ENCODE measurements at places on chromosomes 16 and 17.

DNA sequence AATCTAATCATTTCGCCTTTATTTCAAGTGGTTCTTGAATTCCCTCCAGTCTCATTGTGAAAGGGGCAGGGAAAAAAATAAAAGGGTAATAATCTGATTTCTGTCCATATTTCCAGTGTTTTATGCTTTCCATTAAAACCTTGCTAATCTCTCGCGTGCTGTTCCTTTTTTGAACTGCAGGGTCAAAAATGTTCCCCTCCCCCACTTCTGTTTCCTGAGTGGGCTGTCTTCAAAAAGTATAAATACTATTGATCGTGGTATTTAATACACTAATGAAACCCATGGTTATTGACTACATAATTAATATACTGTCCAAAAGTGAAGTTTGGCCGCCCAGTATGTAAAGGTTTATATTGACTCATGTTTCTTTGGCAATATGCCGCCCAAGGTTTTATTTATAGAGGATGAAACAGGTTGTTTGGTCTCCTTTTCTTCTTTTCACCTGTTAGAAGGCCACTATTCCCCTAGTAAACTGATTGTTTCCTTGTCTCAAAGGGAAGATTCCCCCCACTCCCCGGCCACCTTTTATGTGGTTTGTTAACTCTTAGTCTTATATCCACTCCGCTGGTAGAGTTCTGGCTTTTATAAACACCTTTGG, 69.7 kb downstream of the RPA1 start:
- no peak for DNase-seq

- no peak for DNase-seq
Measured at GRCh38 chr16:2705351-2705750, 14.7 kb downstream of the PRSS27 start.

DNA sequence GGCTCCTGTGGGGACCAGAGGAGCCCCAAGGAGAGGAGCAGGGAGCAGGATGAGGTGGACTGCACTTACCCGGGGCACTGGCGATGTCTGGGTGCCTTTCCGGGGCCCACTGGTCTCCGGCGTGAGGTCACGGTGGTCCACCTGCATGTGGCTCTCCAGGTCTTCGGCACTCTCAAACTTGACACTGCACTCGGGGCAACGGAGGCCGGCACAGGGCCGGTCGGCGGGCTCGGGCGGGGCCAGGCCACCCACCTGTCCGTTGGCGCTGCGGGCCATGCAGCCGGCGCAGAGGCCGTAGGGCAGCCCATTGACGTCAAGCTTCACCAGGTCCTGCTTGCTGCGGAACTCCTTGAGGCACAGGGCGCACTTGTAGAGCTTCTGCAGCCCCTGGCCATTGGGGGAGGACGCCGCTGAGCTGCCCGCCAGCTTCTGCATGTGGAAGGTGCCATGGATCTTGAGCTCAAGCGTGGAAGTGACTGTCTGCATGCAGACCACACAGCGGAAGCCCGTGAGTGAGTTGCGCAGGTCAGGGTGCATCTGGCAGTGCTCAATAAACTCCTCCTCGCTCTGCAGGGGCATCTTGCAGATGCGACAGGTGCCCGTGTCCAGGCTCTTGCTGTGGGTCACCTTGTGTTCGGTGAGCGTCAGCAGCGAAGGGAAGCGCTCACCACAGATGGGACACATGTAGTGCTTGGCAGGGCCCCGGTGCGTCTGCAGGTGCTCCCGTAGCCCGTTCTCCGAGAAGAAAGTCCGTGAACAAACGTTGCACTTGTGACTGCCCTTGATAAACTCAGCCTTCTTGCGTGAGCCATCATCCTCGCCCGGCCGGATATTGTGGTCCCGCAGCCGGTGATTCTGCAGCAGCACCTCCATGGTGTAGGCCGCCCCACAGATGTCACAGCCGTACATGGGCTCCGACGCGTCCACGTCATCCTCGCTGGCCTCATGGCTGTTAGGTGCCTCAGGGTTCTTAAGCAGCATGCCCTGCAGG, 220.0 kb downstream of the ZNF423 start:
- no peak for DNase-seq

- DNase-seq, result no peak
Measured at GRCh38 chr16:732936-733335, 6.0 kb downstream of the HAGHL start.

DNA sequence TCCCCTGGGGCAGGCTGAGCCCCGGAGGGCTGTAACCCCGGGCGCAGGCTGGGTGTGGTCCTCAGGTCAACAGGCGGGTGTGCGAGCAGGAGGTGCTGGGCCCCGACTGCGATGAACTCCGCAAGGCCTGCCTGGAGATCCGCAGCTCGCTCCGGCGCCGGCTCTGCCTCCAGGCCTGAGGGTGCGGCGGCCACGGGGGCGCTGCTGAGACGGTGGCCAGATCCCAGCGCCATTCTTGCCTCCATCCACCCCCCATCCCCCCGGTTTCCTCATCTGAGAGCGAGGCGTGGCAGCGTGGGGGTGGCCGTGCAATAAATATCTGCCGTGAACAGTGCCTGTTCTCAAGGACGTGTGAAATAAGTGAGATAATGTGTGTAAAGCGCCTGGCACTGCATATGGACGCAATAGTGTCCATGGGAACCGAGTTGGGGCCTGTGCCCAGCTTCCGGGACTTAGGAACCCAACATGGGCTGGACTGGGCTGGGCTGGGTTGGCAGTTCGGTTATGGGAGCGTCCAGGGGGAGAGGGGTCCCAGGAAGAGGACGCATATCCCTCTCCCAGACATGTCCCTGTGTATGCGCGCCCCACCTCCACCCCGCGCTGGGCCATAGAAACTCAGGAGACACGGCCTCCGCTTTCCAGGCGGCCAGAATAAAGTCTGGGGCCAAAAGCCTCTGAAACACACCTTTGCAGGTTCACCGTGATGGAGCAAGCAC, 15.0 kb downstream of the ZNF213 start:
- no peak for DNase-seq

DNA sequence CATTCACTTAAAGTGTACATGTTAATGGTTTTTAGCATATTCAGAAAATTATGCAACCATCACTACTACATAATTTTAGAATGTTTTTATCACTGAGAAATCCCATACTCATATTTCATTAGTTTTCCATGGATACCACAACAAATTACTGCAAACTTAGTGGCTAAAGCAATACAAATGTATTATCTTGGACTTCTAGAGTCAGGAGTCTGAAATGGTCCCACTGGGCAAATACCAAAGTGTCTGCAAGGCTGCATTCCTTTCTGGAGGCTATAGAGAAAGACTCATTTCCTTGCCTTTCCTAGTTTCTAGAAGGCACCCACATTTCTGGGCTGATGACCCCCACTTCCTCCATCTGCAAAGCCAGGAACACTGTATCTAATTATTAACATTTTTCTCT, 16.9 kb upstream of the GNAO1 start:
- DNase-seq, result no peak

- DNase-seq, result no peak
Measured at GRCh38 chr17:31393749-31394146, 2.3 kb downstream of the RAB11FIP4 start.

DNA sequence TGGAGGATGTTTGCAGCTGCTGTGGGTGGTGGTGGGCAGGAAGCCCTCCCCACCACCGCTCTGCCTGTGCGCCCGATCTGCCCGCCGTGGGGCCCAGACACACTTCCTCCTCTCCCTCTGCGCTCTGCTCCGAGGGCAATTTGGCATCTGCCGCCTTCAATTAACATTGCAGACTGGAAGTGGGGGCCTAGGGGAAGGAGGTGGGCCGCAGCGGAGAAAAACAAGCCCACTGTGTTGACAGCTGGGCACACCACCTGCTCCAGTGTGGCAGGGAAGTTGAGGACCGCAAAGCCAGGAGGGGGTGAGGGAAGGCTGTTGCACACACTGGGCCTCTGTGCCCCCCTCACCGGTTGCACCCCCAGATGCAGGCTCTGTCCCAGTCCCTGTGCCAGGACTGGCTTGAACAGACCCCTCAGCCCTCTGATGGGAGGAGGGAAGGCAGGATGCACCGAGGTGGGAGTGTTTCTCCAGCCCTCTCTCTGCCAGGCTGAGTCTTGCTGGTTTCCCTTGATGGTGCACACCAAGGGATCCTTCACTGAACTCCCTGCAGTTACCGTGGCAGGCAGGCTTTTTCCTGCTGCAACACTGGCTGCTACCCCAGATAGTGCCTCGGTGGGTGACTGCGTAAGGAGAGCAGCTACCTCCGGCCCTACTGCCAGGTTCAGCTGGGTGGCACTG, 72.8 kb upstream of the MED9 start:
- peak; percentile 25 for DNase-seq

DNA sequence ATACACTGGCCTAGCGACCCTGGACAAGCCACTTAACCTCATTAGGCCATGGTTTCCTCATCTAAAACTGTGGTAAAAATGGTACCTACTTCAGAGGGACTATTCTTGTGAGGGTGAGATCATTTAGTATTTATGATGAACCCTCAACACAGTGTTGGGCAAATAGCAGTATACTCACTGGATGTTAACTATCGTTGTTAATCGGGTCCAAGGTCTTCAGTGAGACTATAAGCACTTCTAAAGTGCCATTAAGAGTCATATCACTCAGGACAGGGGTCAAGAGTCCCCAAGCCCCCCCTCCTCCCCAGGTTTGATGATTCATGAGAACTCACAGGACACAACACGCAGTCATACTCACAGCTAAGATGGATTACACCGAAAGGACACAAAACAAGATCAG, 11.0 kb downstream of the TK2 start:
- no peak for DNase-seq

DNA sequence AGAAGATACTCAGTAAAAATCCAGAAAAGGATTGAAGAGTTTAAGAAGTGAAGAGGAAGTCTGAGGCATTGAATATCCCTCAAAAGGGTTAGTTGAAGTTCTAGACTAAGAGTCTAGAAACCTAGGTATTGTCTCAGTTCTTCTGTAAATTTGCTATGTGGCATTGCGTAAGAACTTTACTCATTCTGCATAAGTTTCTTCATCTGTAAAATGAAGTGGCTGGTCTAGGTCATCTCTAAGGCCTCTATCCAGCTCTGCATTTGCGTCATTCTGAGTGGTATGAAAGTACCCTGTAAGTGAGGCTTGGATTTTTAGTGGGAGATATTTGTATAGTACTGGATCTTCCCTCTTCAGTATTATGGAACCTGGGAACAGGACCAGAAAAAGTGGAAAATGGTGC, 130.2 kb downstream of the MYO1D start:
- no peak for DNase-seq

DNA sequence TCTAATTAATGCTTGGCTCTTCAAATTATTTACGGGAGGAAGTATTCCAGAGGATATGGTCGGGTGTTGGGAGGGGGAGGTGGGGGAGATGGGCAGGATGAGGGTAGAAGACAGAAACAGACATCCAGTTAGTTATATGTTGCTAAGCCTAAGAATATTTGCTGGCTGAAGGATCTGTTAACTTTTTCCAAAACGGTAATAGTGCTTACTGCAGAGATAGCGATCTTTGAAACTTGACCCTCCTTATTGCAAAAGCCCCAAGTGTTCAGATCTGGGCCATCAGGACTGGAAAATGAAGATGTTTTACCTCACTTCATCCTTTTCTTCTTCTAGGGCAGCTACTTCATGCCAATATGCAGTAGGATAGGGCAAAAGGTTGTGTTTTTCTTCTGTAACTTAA, 27.0 kb upstream of the MMD start:
- no peak for DNase-seq

DNA sequence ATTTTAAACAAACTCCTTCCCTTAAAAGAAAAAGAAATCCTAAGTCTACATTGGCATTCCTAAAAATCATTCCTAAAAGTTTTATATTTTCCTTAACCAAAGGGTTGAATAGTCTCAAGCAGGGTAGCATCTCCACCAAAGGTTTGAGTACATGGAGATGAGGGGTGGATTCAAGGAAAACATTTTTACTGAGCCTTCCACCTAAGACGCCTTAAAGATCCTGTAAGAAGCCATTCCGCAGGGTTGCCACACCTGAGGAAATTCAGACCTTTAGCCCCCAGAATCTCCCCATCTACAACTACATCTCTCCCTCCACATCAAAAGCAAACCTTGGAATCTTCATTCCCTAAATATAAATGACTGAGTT, 7.7 kb upstream of the AKTIP start:
- no peak for DNase-seq

GRCh38 chr17:80187515-80187941, 17.7 kb downstream of the CARD14 start:
- DNase-seq, result no peak

- no peak for DNase-seq
Measured at GRCh38 chr16:73846356-73846755, 450.3 kb upstream of the PSMD7 start.

GRCh38 chr16:2806286-2806685, 8.0 kb downstream of the PRSS41 start:
- DNase-seq, result no peak

DNA sequence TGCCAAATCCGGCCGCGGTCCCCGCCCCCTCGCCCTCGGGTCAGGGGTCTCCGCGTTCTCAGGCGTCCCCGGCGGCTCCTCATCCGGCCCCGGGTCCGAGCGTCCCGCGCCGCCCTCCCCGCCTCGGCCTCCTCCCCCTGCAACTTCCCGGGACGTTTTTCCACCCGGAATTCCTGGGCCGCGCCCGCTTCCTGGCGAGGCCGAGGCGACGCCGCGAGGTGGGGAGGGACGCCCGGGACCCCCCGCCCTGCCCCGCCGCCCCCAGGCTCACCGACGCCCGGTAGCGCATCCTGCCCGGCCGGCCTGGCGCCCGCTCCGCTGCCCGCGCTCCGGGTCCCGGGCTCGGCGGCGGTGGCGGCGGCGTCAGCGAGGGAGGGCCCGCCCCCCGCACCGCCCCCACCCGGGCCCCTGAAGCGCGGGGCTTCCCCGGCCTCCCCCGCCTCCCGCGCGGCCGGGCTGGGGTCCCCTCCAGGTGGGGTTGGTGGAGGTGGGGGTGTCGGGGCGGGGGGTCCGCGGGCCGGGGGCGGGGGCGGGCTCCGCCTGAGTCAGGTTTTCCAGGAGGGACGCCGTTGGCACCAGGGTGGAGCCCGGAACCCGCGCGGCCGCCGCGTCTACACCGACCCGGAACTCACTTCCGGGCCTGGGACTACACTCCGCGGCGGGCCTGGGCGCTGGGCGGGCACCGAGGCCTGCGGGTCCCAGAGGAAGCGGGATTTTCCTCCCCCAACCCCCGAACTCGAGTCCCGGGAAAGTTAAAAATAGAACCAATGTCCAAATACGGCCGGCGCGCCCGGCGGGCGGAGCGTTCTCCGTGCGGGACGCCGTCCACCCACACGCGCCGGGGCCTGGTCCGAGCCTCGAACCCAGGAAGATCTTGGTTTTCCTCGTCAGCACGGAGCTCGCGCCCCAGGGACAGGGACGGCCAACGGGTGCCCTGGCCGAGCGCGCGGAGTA, 6.8 kb downstream of the MYO1C start:
- DNase-seq, result no peak
